ENCODE measurements at places on chromosomes 2 and 18. TPM values are rescaled to one million over a fixed set of nuclear protein-coding genes. Genes with fewer than 3 reads are reported as not detected.

- no peak for DNase-seq
Observed at GRCh38 chr2:231686192-231687100, 21.9 kb upstream of the PTMA start.

PJVK gene
- 5.0 TPM for total RNA-seq

DNA sequence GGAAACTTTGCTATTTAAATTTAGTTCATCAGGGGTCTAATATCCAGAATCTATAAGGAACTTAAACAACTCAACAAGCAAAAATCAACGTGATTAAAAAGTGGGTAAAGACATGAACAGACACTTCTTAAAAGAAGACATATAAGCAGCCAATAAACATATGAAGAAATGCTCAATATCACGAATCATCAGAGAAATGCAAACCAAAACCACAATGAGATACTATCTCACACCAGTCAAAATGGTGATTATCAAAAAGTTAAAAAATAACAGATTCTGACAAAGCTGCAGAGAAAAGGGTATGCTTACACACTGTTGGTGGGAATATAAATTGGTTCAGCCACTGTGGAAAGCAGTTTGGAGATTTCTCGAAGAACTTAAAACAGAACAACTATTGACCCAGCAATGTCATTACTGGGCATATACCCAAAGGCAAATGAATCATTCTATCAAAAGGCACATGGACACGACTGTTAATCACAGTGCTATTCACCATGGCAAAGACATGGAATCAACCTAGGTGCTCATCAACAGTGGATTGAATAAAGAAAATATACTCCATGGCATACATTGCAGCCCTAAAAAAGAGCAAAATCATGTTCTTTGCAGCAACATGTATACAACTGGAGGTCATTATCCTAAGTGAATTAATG lies 189.9 kb downstream of the SLC4A10 start:
- no peak for DNase-seq

DNA sequence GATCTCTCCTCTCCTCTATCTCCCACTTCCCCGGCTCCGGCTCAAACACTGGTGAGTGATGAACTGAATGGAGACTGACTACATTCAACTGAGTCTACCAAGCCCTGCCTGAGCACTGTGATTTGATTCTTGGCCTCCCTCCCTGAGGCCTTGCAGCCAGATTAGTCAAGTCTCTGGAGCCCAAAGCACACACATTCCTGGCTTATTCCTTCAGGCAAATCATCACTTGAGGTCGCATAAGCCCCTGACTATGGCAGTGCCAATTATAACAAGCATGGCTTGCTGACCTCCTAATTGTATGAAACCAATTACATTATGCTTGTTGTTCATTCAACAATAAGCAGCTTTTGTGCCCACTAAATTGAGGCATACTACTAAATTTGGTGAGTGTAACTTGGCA lies 34.6 kb downstream of the EFEMP1 start:
- no peak for DNase-seq

- no peak for DNase-seq
Observed at GRCh38 chr2:162256591-162256991, 13.3 kb upstream of the FAP start.

CD8B2 gene
- total RNA-seq: not detected

GRCh38 chr2:10909996-10910341 lies 1.8 kb upstream of the KCNF1 start:
- no peak for DNase-seq
